Hematopoietic multipotent progenitor cell treated with erythropoietin and hydrocortisone succinate and interleukin-3 and kit ligand, for 17 days (in vitro differentiated cells): ENCODE measurements at places on chromosomes 11 and 22.

- no peak for DNase-seq
These were observed 36.0 kb downstream of the KCNQ1 start for GRCh38 chr11:2480874-2481220.

DNA sequence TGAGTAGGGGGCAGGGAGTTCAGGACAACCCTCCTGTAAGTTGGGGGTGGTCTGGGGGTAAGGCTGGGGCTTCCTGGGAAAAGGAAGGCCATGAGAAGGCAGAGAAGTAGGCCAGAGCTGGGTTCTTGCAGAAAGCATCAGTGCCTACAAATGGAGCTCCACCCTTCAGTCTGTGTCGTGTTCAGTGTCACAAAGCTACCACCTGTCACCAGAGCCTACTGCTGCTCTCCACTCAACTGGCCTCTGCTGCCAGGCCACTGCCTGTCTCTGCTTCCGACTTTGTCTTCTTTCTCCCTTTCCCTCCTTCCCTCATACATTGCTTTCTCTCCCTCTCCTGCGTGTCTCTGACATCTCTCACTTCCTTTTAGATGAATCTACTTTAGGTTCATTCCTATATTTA lies 3.4 kb upstream of the WBP2NL start:
- no peak for DNase-seq

DNA sequence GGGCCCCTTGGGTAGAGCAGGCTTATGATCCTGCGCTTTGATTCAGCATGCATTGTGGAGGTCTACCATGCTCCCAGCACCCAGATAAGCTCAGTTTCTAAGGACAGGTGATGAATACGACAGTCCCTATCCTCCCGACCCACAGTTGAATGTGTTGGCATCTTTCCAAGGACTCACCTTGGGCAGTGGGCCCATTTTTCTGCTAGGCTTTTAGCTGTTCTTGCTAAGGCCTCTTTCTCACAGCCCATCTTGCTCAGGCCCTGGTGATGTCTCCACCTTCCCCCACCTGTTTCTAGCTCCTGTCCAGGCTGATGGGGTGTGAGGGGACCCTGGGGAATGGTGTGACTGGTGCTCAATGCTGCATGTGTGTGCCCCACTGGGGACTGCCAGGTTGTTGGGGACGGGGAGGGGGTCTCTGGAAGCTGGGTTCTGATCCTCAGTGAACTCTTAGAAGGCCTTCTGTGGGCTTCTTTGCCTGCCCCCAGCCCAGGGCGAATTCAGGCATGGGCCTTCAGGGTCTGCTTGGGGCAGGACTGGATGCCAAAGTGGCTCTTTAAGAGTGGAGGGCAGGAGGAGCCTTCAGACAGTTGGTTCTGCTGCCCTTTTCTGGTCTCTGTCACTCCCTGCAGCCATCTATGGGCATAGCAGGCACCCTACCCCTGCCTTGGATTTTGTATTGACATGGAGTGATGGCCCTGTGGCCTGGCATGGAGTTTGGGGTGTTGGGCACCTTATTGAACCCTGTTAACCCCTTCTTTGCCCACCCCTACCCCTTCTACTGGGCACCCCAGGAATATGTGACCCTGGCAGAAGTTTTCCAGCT lies 33.1 kb downstream of the PHLDB1 start:
- DNase-seq, result no peak

- DNase-seq, result no peak
These were observed 123.3 kb downstream of the METTL15 start for GRCh38 chr11:28231475-28231874.

- no peak for DNase-seq
These were observed 380.6 kb downstream of the BRD1 start for GRCh38 chr22:49446759-49447710.
